Globus pallidus (tissue), 1 donor: ENCODE measurements at places on chromosomes 11 and 22.
A peak's percentile ranks its signal among the peaks of the same experiment; 100 is the strongest.

- DNase-seq, result peak; percentile 37
Measured at GRCh38 chr22:39299829-39300178, 19.6 kb downstream of the RPL3 start.

DNA sequence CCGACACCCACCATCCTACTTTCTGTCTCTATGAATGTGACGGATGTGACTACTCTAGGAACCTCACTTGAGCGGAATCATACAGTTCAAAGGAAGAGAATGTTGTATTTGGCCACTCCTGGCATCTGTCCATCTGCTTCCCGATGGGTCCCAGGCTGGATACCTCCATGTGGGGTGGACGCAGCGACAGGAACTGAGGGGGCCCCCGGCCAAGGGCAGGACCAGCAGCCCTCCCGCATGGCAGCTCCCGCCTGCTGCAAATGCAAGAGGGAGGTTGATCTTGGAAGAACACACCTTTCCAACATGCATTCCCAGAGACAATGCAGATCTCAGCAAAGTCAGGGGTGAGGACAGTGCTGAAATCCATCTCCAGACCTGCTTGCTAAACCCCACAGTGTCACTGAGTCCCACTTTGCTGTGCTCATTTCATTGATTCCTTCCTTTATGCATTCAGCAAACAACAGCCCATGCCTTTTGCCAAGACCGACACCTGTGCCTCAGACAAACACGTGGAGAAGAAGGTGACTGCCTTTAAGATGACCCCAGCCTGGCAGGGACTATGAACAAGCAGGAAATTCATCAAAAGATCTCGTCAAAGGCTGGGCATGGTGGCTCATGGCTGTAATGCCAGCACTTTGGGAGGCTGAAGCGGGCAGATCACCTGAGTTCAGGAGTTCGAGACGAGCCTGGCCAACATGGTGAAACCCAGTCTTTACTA, 246.2 kb downstream of the CTTN start:
- DNase-seq, result no peak

DNA sequence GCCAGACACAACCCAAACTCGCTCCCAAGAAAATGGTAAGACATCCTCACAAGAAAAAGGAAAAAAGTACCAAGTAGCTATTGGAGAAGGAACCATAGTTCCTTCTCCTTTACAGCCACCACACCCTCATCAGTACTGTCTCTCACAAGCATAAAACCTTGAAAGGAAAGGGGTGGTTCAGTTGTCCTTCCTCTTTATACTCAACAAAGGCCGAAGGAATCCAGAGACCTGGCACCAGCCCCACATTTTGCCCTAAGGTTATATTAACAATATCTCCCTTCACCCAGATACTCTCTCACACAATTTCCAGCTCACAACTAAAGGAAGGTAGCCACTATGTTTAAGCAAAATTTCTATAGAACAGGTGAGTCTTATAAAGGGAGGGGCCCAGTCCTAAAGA, 8.5 kb downstream of the FHIP1B start:
- no peak for DNase-seq

GRCh38 chr11:102081313-102081712, 28.9 kb upstream of the YAP1 start:
- DNase-seq, result no peak

DNA sequence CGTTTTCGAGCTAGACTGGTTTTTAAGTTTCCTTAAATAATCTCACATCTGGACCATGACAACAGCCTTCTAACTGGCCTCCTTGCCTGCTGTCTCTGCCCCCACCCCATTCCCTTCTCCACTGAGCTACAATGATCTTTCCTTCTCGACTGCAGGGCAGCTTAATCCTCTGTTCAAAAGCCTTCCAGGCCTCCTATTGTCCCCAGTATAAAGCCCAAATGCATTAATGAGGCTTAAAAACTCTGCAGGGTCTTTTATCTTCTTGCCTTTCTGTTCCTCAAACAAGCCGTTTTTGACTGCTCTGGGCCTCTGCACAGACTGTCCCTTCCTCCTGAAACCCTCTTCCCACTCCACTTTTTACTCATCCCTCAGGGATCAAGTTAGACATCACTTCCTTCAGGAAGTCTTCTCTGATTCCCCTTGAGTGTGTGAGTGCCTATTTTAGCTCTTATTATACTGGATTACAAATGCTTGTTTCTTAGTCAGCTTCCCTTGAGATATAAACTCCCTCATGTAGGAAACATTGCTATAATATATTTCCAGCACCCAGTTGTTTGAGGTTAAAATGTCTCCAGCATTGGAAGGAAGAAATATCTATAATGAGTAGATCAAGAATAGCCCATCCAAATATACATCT, 23.6 kb upstream of the PAMR1 start:
- no peak for DNase-seq

- peak; percentile 70 for DNase-seq
Measured at GRCh38 chr11:44032299-44033085, 15.3 kb upstream of the ACCSL start.

DNA sequence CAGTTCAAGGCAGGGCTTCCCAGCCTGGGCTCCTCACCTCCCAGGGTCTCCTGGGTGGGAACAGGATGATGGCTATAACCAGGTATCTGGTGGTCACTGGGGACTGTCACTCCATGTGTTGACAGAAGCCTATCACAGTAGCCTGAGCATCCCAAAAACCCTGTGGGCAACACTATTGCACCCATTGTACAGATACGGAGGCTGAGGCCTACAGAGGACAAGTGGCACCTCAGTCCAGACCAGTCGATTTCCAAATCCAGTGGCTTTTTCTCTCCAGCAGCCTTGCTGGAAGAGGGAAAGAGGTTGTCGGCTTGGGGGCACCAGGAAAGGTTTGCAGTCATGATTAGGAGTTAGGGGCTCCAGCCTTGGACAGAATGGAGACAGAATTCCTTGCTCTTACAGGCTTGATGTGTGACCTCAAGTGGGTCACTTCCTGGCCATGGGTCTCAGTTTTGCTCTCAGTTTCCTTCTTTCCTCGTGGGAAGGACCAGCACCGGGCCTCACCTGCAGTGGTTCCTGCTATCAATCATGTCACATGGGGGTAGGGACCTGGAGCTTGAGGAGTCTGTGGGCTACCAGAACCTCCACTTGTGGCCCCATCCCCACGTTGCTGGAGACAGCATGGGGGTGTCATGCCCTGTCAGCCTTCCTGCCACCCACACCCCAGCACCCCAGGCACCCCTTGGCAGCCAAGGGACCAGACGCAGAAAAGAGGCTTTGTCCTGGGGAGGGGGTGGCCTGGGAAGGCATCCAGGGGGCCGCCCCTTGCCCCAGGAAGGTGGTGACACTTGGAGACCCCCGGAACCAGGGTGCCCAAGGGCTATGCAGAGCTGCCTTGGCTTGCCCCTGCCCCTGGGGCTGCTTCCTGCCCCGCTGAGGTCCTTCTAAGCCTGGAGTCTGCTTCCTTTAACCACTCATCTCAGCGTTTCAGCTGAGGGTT, 2.1 kb downstream of the EMID1 start:
- no peak for DNase-seq

GRCh38 chr11:13260201-13260962, 17.2 kb upstream of the BMAL1 start:
- DNase-seq, result no peak

GRCh38 chr11:44493383-44493782, 72.1 kb upstream of the CD82 start:
- no peak for DNase-seq

- peak; percentile 32 for DNase-seq
Measured at GRCh38 chr11:67118181-67118766, 789 bp upstream of the KDM2A start.

DNA sequence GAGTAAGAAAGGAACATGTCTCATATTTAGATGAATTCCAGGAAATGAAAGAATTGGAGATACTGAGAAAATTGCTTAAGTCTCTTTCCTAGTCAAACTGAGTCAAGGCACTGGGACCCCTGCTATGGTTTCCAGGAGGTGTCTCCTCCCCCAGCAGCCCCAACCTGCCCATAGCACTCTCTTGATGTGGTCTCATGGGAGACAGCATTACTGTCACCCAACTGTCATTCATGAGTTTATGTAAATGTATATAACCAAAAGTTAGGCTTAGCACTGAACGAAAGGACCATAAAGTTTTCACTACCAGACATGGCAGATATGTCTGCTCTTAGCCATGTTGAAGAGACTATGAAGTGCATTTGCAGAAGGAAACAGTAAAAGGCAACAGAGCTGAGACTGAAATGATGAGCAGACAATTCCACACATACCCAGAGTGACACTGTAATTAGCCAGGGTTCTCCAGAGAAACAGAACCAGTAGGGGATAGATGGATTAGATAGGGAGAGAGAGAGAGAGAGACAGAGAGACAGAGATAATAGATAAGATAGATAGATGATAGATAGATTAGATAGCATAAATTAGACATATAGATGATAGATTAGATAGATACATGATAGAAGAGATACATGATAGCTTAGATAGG, 328.1 kb downstream of the BRD1 start:
- no peak for DNase-seq

- DNase-seq, result no peak
Measured at GRCh38 chr11:57274904-57275498, 38.0 kb upstream of the APLNR start.

- DNase-seq, result no peak
Measured at GRCh38 chr11:128448200-128448886, 139.0 kb downstream of the ETS1 start.

- peak; percentile 91 for DNase-seq
Measured at GRCh38 chr11:120547811-120548681, 36.5 kb downstream of the GRIK4 start.

GRCh38 chr11:34296412-34296811, 61.4 kb downstream of the ABTB2 start:
- no peak for DNase-seq

DNA sequence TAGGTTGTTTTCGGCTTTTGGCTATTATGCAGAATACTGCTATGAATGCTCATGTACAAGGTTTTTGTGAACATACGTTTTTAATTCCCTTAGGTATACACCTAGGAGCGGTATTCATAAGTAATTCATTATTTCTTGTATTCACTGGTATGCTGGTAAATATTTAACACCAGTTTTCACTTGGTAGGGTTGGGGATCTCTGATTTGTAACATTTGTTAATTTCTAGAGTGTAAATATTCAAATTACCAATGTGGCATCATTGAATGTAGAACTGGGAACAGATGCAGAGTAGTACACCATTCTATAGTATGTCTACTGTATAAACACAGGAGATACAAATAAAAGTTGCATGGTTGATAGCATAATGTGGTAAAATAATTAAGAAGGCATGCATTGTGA, 16.3 kb downstream of the GVQW3 start:
- no peak for DNase-seq

DNA sequence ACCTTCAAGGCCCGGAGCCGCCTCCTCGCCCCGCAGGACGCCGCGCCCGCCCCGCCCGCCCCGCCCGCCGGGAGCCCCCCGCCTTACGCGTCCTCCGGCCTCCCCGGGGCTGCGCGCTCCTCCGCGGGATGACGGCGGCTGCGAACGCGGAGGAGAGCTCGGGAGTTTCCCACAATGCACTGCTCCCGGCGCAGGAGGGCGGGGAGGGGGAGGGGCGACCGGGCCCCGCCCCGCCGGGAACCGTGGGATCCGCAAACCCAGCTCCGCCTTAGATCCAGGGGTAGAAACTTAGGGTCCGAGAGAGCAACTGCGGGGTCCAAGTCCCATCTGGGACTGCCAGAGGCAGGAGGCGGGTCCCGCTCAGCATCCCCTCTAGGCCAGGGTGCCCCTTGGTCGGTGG, at the start of gene CEND1:
Gene CEND1 (minus strand): TSS at position 148 of the 400 bp plus-strand sequence. CDS start 1,514 bp downstream, outside the sequence.
- peak; percentile 70 for DNase-seq

- DNase-seq, result no peak
Measured at GRCh38 chr11:45603946-45604682, 61.3 kb downstream of the CHST1 start.

DNA sequence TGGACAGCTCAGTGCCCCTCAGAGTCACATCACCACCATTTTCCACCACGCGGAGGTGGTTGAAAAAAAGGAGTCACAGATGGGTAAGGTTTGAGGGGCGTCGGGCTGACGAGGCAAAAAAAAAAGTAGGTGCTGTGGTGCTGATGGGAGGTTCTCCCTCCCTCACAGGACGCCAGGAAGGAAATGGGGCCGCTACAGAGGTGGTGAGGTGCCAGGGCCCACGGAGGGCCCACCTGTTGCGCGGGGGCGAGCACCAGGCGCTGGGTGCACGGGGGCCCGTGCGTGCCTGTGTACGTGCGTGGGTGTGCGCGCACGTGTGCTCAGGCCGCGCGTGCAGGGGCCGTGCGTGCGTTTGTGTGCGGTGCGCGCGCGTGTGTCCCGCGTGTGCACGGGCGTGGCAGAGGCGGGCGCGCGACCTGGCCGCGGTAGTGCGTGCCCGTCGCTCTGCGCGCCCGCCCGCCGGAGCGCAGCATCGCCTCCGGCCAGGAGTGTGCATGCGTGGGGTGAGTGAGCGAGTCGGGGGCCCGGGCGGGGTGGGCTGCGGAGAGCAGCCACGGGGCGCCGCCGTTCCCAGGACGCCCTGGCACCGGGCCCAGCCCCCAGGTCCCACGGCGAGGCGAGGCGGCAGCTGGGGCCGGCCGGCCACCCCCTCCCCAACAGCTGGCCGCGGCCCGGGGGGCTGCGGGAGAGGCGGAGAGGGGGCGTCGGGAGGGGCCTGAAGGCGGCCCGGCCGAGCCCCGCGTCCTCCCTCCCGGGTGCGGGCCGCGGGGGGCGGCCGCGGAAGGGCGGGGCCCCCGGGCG, 2.8 kb downstream of the PDGFB start:
- no peak for DNase-seq

DNA sequence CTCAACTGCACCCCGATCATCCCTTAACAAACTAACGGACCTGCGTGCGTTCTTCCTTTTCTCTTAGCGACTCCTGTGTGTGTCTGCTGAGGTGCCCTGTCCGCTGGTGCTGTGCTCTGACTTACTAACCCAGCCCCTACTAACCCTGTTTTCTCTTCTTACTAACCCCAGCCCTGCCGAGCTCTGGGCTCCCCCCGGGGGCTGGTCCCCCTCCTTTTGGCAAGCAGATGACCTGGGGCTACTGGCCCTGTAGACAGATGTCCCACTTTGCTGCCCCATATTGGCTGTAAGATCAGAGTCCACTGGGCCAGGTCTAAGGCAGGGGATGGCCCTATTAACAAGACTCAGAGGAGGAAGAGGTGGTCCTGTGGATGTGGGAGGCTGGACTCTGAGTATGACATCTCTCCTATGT, 14.7 kb downstream of the MIAT start:
- no peak for DNase-seq

DNA sequence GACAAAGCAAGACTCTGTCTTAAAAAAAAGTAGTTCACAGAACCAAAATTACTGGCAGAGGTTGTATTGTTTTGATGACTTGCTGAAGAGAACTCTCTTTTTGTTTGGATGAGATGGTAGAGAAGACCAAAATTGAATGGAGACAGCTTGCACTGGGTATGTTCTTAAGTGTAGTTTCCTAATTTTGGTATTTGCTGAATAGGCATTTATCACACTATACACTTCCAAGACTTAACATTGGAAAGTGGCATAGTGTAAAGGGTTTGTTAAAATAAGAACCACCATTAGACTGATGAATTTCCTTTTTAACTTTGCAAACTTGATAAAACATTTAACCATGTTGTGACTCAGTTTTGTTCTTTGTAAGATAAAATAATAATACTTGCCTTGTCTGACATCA, 5.3 kb upstream of the DCUN1D5 start:
- no peak for DNase-seq

- DNase-seq, result no peak
Measured at GRCh38 chr11:58629857-58630256, 7.4 kb downstream of the CNTF start.

- no peak for DNase-seq
Measured at GRCh38 chr11:35012467-35013191, 96.2 kb downstream of the PDHX start.
